ENCODE measurements at places on chromosomes 16 and 17. TPM values are rescaled to one million over a fixed set of nuclear protein-coding genes. Genes with fewer than 3 reads are reported as not detected.
A peak's percentile ranks its signal among the peaks of the same experiment; 100 is the strongest.

GRCh38 chr17:4234401-4234800, 29.4 kb downstream of the ANKFY1 start:
- no peak for DNase-seq

DNA sequence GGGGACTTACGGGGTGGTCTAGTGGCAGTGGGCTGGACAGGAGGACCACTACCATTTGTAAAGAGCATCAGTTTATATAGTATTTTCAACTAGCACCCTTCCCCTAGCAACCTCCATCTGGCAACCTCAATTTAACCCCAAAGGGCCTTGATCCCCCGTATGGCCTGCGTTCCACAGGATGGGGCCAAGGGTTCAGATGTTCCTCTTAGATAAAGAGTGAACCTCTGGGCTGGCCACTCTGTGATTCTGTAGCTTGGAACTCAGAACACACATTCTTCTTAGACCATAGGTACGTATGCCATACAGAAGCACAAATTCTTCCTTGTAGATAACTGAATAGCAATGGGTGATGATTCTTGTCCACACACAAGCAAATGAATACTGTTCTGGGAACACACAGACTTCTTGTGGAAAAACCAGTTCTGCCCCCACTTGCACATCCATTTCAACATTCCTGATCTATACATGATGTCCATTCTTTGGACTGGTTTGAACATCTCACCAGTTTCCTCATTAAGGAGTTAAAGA, 1.9 kb upstream of the GGA2 start:
- no peak for DNase-seq

GRCh38 chr17:6681176-6681575, 29.6 kb downstream of the C17orf100 start:
- no peak for DNase-seq

DNA sequence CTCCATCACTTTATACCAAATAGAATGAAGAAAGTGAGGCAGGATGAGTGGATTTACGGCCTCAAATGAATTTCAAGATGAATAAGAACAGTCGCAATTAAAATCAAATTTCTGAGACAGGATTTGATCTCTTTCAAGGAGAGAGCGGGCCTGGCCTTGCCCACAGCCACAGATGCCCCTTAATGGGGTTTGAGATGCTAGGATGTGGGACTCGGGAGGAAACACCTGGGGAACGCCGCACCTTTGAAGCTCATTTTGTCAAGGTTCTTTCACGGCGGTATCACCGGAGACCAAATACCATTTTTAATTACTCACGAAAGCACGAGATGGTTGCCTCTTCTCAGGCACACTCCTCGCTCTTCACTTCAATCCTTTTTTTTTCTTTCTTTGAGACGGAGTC, 178.1 kb upstream of the SDK2 start:
- DNase-seq: no peak

The SLC47A1 gene
- total RNA-seq: 8.8 TPM

DNA sequence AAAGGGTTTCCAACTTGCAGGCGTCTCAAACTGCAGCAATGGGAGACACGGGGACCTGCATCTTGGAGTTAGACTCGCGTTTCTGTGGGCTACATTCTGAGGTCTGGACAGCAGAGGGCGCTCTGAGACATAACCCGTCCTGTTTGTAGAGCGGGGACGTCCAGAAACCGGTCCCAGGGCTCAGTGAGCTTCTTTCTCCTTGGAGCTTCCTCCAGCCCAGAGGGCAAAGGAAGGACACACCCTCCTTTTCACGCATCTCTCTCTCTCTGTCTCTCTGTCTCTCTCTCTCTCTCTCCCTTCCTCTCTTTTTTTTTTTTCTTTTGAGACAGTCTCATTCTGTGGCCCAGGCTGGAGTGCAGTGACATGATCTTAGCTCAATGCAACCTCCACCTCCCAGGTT, 19.8 kb downstream of the COX4I1 start:
- peak; percentile 85 for DNase-seq

- DNase-seq: no peak
Observed at GRCh38 chr17:15957608-15958307, 12.8 kb downstream of the ADORA2B start.

- DNase-seq: no peak
Observed at GRCh38 chr17:43151880-43152456, 19.0 kb upstream of the NBR1 start.

The ENPP7 gene
- total RNA-seq: not detected

The TMC6 gene
- total RNA-seq: 45.9 TPM

DNA sequence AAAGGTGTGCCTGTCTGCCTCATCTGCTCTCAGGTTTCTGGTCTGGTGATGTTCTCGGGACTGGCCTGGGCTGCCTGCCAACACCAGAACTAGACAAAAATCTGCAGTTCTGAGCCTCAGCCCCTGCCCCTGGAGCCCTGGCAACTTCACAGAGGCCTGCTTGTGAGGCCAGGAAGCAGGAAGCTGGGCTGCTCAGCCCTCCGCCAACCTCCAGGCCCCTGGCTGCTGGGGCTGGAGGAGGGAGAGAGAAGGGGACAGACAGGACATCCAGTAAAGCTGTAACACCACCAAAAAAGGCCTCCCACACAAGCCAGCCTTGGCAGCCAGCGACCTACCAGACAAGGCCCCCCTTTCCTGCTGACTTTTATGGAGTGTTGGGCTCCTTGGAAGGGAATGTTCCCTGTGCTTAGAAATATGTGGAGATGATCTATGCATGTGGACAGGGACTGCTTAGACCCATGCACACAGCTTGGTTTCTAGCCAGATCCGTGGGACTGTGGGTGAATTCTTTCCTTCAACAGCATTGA, 157.6 kb downstream of the XYLT1 start:
- DNase-seq: peak; percentile 96

DNA sequence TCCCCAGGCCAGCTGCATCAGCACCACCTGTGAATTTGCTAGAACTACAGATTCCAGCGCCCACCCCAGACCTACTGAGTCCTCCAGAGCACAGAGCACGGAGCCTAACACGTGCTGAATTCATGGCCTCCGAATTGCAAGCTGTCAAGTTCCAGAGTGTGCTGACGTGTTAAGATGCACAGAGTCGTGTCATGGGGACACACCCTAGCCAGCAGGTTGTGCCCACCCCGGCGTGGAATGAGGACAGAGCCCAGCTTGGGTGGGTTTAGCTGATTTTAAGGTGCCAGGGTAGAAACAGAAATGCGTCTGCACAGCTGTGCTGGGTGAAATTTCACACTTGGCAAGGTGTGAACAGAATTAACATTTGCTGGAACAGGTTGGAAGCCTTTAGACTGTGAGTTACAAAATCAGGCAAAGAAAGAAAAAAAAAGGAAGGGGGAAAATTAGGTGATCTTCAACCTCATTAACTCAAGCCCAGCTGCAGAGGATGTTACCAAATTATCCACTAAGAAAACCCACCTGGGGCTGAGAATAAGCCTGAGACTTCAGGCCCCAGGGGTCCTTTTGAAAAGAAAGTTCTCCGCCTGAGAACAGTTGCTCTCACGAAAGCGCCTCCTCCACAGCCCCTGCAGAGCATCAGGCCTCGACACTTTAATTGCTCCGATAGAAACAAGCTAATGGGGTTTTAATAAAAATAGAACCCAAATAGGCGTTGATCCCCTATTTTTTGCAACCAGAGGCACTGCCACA, 27.1 kb downstream of the GINS3 start:
- DNase-seq: no peak

The LRRC46 gene
- total RNA-seq: 0.59 TPM

The ALOX15B gene
- total RNA-seq: 12.3 TPM

The HS3ST3B1 gene
- total RNA-seq: 0.96 TPM

DNA sequence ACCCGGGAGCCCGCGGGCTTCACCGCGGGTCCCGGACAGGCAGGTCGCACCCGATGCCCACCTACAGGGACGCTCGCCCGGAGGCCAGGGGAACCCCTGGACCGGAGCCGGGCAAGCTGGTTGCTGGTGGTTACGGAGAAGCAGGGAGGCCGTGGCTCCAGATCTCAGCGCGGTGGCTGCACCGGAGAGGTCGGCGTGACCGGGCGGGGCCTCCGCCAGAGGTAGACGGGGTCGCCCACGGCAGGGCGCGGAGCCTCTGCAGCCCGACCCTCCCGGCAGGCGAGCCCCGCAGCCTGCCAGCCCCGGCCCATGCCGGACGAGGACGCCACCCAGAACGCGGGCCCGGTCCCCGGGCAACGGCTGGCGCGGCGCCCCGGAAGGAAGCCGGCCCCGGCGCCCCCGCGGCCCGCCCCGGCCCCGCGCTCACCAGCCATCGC, 341 bp downstream of the PCYT2 start:
- DNase-seq: no peak

- DNase-seq: no peak
Observed at GRCh38 chr17:50420419-50421112, 5.5 kb upstream of the ACSF2 start.

DNA sequence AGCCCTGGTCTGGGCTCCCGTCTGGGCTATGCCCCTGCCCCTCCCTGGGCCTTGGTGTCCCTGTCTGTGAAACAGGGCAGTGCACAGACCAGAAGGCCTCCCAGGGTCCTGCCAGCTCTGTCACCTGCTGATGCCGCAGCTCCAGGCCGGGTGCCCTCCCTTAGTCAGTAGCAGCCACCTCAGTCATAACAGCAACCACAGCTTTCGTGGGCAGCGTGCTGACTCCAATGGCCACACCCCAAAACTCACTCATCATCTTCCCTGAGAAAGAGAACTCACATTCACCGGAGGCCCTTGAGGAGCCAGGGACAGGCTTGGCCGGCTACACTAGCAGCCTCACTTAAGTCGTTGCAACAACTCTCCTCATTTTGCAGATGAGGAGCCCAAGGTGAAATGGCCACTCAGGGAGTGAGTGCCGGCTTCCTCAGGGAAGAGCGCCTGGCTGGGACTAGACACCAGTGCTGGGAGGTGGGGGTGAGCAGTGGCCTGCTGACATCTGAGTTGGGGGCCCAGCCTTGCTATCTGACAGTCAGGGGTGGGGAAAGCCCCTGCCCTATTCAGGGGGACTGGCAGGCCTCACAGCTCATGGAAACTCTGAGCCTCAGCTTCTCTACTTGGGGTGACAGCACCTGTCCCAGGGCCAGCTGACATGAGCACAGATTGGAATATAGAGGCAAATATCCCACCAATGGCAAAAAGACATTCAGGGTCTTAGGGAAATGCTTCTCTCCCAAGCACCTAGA, 22.6 kb downstream of the SLC5A10 start:
- DNase-seq: no peak

Data from breast epithelium (tissue), 4 donors.